ENCODE measurements at places on chromosomes 12 and 14.
A peak's percentile ranks its signal among the peaks of the same experiment; 100 is the strongest.

GRCh38 chr14:67260965-67261364, 19.7 kb downstream of the PALS1 start:
- DNase-seq: no peak

DNA sequence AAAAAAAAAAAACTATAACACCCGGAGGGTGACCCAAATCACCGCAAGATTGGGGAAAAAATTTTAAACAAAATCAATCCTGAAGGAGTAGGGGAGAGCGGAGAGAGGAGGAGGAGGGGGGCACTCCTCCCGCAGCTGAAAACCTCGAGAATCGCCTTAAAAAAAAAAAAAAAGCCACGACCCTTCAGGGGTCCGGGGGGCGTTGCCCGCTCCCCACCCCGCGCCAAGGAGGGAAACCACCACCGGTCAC, 254 bp downstream of the GTF2A1 start:
- no peak for DNase-seq

GRCh38 chr12:25328072-25328712, 77.5 kb upstream of the KRAS start:
- DNase-seq: no peak

DNA sequence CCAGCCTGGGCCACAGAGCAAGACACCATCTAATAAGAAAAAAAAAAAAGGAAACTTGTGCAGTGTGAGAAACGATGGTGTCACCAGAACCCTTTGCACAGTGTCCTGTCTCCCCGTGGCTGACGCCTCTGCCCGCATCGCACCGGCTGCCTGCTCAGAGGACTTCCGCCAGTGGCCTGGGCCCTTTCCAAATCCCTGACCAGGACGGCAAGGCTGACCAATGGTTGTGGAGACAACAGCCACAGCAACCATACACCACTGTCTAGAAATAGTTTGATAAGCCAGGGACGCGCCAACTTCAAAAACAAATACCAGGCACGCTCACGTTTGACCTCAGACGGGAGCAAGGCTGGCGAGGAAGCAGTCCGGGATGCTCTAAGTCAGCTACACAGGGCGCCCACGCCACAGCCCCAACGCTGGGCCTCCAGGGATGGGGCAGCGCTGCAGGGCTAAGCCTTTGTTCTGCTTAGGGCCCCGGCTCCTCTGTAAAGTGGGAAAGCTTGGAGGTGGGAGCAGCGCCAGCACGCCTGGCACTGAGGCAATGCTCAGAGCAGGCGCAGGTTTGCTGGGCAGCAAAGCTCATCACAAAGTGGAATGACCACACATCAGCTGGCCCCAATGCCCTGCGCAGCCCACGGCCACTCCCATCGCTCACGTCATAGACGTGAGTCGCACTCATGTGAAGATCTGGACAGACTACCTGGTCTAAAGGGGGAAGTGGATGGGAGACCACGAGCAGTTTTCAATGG, 12.5 kb downstream of the PGAM5 start:
- no peak for DNase-seq

- DNase-seq: no peak
Observed at GRCh38 chr12:810671-811415, 58.5 kb downstream of the WNK1 start.

DNA sequence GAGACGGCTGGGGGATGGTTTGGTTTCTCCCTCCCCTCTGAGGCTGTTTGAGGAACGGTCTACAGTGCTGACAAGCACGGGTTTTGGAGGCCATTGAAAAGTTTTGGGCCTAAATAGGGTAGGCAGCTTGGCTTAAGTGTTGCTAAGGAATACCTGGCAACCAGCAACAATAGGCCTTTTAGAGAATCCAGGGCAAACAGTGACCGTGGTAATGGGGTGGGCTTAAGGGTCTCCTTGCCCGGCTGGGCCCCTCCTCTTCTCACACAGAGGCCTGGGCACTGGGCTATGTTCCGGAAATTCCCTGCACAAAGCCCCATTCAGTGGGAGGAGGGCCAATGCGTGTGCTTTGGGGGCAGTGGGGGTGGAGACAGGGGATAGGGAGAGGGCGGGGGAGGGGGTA, 55.4 kb downstream of the ASCL1 start:
- DNase-seq: no peak

- no peak for DNase-seq
Observed at GRCh38 chr12:76255692-76256091, 92.5 kb downstream of the BBS10 start.

DNA sequence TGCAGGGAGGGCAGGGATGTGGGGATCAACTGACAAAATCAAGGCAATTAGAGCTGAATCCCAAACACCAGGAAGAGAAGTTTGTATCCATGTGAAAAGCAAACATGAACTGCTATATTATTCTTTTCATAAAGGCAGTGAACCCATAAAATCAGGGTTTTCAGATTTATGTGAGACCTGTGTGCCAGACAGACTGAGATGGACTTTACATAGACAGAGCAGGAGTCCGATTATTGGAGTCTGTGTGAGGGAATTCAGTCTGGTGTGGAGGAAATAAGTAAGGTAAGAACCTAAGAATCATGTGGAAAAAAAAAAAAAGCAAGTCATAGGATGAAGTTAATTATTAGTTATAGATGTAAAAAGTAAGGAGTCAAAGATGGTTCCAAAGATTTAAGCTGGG, 45.1 kb upstream of the SYCP3 start:
- no peak for DNase-seq

DNA sequence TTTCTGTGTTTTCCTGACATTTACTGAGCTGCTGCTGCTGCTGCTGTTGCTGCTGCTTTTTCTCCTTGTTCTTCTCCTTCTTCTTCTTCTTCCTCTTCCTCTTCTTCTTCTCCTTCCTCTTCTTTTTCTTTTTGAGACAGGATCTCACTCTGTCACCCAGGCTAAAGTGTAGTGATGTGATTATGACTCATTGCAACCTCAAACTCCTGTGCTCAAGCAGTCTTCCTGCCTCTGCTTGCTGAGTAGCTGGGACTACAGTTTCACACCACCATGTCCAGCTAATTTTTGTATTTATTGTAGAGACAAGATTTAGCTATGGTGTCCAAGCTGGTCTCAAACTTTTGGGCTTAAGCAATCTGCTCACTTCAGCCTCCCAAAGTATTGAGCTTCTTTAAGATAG, 95.8 kb downstream of the TMTC3 start:
- DNase-seq: peak; percentile 7

- no peak for DNase-seq
Observed at GRCh38 chr12:128583453-128583852, 240.3 kb downstream of the SLC15A4 start.

GRCh38 chr12:52692254-52692653, 11.1 kb downstream of the KRT77 start:
- no peak for DNase-seq

DNA sequence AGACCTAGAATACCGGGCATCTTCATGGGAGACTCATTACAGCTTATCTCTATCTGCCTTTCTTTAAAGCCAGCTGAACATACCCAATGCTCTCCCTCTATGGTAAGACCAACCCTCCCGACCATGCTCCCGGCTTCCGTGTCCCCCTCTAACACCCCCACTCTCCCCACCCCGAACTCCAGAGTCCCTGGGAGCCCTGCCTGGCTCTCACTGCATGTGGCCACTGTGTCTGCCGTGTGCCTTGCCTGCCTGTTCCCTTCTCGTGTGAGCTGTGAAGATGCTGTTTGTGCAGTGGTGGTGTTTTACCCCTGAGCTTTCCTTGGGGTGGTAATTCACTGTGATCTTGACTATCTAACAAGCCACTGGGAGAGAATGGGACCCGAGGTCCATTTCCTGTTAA, 146.4 kb upstream of the FKBP4 start:
- no peak for DNase-seq

- DNase-seq: no peak
Observed at GRCh38 chr14:66652525-66653106, 144.7 kb downstream of the GPHN start.

GRCh38 chr12:111758120-111758561, 8.6 kb upstream of the ALDH2 start:
- DNase-seq: no peak

DNA sequence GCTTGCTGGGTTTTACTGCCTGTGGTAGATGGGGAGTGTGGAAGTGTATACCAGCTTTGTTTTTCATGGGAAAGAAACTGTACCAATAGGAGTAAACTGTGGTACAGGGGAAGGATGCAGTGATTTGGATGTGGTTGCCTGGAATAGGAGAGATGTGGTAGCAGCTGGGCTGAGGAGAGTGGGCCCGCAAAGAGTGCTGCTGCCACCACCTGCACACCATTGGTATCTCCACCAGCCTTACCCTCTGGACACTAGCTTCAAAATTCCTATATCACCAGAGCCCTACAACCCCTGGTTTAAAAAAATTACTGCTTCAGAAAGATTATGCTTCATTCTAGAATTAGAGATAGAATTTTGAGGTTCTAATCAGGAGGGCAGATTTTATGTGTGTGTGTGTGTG, 53.6 kb downstream of the AKAP6 start:
- no peak for DNase-seq

GRCh38 chr12:1580526-1580925, 13.9 kb downstream of the FBXL14 start:
- no peak for DNase-seq

DNA sequence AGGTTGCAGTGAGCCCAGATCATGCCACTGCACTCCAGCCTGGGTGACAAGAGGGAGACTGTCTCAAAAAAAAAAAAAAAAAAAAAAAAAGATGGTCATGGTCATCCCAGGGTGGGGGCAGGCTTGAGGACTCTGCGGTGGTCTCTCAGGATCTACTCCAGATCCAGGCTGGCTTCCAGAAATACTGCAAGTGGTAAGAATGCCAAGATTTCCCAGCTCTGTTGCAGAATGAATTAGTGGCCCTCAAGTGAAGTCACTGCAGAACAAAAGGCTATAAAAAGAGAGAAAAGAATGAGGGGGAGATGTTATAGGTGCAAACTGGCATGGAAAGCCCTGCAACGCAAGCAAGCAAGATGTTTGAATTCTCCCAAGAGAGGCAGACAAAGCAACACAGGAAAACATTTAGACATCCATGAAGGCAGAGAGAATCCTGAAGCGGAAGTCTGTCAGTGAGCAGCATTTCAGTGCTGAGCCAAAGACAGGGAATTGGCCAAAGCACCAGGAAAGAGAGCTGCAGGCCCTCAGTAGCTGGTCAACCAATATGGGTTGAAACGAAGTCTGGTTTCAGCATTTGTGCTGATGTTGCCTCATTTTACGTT, 31.9 kb upstream of the ETFBKMT start:
- no peak for DNase-seq

DNA sequence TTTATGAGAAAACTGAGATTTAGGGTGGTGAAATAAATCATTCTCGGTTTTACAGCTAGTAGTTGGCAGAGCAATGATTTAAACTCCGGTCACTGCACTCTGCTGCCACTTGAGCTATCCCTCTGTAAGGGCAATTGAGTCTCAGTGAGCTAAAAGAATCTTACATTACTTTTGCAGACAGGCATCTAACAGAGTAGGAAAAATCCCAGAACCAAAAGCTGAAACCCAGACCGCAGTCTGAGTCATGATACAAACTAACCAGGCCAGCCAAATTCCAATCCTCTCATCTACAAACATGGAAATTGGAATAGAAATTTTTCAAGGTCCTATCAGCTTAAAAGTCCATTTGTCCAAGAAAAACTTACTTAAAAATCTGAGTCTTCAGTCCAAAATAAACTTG, 73.7 kb downstream of the ANKS1B start:
- no peak for DNase-seq

GRCh38 chr12:104281636-104282035, 21.9 kb upstream of the EID3 start:
- no peak for DNase-seq

GRCh38 chr14:35786856-35787255, 22.2 kb downstream of the RALGAPA1 start:
- no peak for DNase-seq

DNA sequence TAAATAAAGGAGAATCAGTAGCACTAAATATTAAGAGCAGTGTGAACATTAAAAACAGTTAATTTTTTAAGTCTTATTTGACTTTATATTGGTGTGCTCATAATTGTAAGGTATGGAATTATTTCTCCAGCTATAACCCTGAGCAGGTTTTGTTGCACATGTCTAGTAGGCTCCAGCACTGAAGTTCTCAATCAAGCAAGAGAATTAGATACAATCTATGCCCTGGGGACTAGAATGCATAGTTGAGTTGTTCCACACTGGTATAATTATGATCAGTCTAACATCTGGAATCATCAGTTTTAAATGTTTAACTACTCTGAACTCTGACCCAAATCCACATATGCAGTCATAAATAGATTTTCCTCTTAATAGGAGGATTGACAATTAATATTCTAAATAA, 257.8 kb upstream of the ARHGAP5 start:
- no peak for DNase-seq

- no peak for DNase-seq
Observed at GRCh38 chr14:74502236-74503019, 8.9 kb downstream of the ISCA2 start.

- no peak for DNase-seq
Observed at GRCh38 chr12:53725824-53726223, 1.4 kb downstream of the CALCOCO1 start.

GRCh38 chr12:122872815-122873361, 23.0 kb downstream of the VPS37B start:
- no peak for DNase-seq

DNA sequence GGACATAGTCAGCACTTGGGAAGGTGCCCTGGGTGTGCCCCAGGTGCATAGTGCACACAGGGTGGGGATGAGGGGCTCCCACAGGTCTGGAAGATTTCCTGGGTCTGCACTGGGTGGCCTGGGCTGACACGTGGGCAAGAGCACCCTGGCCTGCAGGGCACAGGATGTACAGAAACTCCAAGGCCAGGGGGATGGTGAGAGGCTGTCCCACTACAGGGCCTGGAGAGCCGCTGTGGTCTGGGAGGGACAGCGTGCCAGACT, 35.8 kb upstream of the PPP1R13B start:
- no peak for DNase-seq

DNA sequence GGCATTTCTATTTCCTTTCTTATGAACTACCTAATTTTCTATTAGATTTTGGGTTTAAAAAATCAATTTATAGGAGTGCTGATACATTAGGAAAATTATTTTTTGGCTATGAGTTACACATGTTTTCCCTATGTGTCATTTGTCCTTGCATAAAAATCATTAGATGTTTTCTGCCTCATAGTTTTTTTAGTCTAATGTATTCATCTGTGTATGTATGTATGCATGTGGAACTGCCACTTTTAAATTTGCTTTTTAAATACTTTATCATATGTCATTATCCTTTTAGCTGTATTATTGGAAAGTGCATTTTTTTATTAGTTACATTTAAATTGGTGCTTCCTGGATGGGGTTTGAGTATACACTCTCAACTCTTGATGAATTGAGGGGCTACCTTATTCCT, 78.7 kb upstream of the CEP83 start:
- no peak for DNase-seq

GRCh38 chr12:42704340-42704739, 114.8 kb upstream of the PRICKLE1 start:
- DNase-seq: no peak

GRCh38 chr14:62409626-62410300, 635.5 kb downstream of the KCNH5 start:
- no peak for DNase-seq

All from GM12878 (cell line).